ENCODE measurements at places on chromosomes 2 and 18.

GRCh38 chr18:23662309-23663263 lies at the start of gene ANKRD29:
Gene ANKRD29 (minus strand): TSS chr18:23662911. CDS start chr18:23662730, 181 bp downstream.
- DNase-seq: peak; percentile 27

GRCh38 chr18:76491776-76492668 lies 3.0 kb downstream of the ZNF516 start:
- DNase-seq: peak; percentile 21

GRCh38 chr2:151478011-151478410 lies 68.3 kb downstream of the RIF1 start:
- DNase-seq: no peak

DNA sequence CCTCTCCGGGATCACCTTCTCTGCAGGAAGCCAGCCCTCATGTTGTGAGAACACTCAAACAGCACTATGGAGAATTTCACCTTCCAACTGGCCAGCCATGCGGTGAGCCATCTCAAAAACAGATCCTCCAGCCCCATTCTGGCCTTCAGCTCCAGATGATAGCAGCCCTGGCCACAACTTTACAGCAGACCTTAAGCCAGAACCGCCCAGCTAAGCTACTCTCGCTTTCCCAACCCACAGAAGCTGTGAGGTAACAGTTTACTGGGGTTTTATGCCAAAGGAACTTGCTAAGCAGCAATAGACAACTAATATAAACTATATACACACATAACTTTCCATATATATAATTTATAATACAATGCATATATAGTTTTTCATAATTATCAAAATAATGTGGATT lies 11.6 kb upstream of the PTPN4 start:
- peak; percentile 26 for DNase-seq

DNA sequence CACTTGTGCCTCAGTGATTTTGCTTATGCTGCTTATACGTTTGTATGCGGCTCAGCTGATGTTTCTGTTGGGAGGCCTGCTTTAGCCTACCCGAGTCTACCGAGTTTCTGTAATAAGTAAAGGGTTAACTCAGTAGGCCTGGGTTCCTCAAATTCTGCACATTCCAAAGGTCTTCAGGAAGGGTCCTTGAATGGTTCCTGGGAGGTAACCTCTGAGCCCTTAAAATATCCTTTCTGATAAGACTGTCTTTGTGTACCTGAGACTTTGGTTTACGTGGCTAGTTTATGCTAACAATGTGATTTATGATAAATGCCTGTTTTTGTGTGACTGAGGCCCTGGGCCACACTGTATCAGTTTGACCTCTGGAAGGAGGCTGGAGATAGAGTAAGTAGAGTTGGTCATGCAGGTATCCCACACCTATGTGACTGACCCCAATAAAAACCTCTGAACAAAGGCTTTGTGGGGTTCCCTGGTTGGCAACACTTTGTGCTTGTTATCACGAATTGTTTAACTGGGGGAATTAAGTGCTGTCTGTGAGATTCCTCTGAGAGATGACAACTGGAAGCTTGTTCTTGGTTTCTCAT lies 18.9 kb upstream of the PNPT1 start:
- DNase-seq: no peak

- no peak for DNase-seq
These were observed 376.3 kb downstream of the ARHGAP15 start for GRCh38 chr2:143505542-143505941.

- peak; percentile 83 for DNase-seq
These were observed 94.9 kb downstream of the FAM161A start for GRCh38 chr2:61759005-61759404.

GRCh38 chr2:24050041-24050979 lies 769 bp downstream of the FKBP1B start:
- peak; percentile 27 for DNase-seq

- DNase-seq: no peak
These were observed 365.3 kb upstream of the TCF4 start for GRCh38 chr18:55953326-55953725.

DNA sequence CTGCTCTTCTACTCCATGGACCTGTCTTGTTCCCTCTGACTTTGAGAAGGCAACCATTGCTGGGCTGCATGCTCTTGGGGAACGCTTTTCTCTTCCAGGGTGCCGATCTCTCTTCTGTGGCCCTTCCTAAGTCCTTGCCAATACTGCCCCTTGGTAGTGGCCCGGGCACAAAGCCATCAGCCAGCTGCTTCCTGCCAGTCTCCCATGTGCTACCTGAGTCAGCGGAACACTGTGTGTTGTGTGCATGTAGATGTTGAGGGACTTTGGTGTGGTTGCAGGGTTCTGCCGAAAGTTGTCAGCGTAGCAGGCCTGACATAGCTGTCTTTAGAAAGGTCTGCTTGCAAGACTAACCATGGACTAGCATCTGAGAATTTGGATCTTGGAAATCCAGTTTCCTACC lies 35.4 kb downstream of the MGAT5 start:
- no peak for DNase-seq

- DNase-seq: no peak
These were observed 214.2 kb downstream of the MTX2 start for GRCh38 chr2:176483476-176483875.

DNA sequence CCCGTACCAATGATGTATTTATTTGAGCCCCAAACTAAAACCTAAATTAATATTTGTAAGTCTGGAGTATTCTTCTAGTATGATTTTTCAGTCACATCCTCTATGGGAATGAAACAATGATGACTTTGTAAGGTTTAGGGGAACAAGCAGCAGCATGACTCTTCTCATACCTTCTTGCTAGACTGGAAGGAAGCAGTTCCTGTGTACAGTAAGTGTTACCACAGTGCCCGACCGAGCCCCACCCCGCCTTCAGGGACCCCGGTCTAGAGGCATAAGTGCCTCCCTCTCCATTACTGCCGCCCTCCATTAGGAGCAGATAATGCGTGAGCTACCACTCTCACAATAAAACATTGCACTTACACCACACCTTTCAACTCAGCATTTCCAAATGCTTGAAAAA lies 599.3 kb downstream of the ARHGAP15 start:
- no peak for DNase-seq

GRCh38 chr2:215068399-215068798 lies 70.0 kb downstream of the ABCA12 start:
- no peak for DNase-seq

- no peak for DNase-seq
These were observed 242.0 kb upstream of the STON1 start for GRCh38 chr2:48287976-48288375.

GRCh38 chr2:236552212-236552542 lies 17.4 kb upstream of the ACKR3 start:
- no peak for DNase-seq

- DNase-seq: peak; percentile 20
These were observed 64.6 kb downstream of the NAB1 start for GRCh38 chr2:190713471-190713870.

DNA sequence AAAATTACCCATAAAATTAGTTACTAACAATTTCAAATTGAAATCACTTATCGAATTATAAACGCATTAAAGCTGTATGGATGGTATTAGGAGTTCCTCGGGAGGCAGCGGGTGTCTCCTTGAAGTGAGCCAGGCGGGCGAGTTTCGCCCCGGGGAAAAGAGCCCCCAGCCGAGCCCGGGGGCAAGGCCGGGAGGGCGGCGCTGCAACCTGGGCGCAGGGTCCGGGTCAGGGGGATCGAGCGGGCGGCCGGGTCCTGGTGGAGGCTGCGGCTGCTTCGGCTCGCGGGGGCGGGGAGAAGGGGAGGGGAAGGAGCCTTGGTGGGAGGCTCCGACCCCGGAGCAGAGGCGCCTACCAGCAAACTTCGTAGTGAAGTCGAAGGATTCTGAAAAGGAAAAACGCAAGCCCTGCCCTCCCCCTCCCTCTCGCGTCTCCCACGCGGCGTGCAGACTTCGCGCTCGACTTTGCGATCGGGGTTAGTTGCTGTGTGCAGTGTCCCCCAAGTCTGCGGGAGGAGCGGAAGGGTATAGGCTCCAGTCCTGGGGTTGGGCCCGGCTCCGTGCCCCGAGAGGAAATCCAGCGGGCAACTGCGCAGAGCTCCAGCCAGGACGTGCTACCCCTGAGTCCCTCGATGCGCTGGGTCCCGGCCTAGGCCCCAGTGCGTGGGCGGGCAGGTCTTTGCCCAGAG lies 140.8 kb downstream of the MEIS1 start:
- peak; percentile 45 for DNase-seq

DNA sequence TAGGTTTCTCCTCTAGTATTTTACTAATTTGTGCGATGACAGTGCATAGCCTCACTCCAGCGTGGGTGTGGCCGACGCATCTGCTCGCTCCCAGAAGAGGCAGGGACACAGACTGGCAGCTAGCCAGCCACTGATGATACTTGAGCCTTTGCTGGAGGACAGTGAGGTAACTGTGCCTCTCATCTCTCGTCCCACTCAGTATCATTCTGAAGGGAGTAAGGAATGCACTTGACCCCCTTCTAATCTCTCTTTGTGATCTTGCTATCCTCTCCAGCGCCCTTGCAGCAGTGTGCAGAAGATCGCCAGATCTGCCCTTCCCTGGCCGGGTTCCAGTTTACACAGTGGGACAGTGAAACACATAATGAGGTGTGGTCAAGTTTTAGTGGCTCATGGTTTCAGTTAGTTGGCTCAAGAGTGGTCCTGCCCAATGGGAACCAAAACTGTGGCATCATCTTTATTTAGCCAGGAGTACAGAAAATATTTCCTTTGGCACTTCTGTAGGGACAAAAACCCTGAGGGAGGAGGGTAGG lies 17.5 kb downstream of the NCAPH start:
- DNase-seq: peak; percentile 73

All from cardiac fibroblast (primary cell).